ENCODE measurements at places on chromosomes 6 and 20.

GRCh38 chr6:2387445-2387844 is 142.0 kb upstream of the GMDS start:
- no peak for DNase-seq

DNA sequence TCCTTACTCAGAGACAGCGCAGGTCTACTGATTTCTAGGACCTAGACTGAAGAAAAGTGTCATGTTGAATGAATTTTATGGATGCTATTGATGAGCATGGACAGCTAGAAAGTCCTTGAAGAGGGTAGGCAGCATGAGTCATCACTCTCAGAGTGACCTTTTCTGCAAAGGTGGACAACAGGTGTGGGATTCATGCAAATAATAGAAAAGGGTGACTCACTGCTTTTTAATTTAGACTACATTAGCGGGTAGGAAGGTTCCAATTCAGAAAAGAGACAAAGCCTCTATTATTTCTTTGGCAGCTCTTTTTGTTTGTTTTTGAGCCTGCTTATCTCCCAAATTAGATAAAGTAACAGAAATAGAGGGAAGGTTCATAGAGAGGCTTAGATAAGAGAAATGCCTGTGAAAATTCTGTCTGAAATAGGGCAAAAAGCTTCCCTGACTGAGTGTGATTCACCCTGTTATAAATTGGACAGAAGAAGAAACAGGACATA is 191.4 kb downstream of the TENT5A start:
- no peak for DNase-seq

DNA sequence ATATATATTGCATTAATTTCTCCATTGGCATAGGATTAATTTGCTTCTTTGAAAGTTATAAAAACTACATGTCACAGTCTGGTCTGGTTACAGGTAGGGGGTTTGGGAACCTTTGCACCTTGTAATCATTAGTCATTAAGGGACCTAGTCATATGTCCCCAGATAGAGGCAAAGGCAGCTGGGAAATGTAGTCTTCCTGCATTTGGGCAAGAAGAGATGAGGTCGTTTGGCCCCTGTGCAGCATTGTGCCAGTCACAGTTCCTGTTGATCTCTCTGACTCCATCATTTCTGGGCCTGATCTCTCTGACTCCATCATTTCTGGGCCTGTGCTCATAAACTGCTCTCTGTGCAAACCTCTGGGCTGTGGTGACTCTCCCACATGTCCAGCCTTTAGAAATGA is 73.2 kb downstream of the BCKDHB start:
- DNase-seq = no peak

DNA sequence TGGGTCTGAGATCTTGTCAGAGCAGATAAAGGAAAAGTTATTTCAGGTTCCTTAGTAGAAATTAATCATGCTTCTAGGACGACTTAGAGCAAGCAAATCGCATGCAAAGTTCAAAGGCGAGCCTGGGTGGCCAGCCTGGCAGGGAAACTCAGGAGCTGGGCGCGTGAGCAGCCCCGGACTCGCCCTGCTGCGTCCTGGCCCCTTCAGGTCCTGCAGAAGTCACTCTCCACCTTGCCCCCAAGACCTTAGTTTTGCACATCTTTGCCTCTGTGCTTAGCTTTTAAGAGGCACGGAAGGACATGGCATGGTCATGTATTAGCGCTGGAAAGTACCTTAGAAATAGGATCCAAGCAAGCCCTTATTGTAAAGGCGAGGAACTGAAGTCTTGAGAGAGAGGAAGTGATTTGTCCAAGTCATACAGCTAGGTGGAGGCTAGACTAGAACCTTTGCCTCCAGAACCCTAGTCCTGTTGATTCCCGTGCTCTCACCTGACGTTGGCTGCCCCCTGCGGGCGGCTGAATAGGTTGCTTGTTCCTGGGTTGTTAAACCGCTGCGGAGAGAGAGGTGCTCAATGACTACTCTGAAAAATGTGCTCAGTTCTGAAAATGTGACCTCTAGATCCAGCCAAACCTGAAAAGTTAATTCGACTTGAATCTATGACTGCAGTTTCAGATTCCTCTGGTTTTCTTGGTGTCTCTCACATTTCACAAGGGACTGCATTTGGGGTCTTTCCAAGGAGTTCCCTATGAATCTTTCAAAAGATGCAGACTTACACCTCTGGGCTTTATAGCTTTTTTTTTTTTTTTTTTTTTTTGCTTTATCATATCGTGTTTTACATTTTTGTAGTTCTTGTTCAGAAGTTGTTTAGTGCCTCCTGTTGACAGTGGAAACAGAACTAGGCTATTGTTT is 2.7 kb downstream of the MYB start:
- peak; percentile 58 for DNase-seq

- no peak for DNase-seq
Observed at GRCh38 chr6:135577059-135577538, 79.6 kb upstream of the AHI1 start.

DNA sequence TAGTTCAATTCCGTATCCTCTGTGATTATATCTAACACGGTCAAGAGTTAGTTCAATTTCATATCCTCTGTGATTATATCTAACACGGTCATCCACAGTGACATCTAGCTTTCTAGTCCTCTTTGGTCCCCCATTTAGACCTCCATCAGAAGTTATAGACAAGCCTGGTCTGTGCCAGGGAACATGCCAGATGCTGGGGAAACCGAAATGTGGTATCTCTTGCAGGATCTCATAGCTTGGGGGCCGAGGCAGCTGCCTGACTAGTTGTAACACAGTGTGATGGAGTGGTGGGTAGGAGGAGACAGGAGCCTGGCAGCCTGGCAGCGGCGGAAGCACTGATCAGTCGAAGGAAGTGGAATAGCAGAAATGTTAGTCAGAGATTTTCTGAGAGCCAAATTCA is 13.8 kb upstream of the SMOC2 start:
- DNase-seq = no peak

DNA sequence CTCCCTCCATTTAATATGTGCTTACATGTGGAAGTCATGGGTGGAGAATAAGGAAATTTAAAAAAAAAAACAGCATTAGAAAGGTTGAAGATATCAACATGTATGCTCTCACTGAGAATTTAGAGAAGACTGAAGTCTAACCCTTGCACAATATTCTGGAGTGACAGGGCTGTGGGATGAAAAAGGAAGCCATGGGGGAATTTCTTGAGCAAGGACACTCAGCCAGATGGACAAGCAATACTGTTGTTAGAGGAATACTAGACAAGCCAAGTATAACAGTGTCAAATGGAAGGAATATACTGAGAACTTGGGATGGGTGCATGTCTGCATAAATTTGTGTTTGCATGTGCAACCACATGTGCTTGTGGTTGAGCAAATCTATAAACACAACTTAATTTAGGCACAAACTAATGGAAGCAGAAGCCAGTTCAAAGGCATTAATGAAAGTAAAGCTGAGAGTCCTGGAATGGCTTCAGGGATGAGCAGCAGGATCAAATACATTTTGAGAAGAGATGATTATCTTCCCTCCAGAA is 119.7 kb downstream of the ADGRB3 start:
- DNase-seq = no peak

GRCh38 chr6:92122746-92123145 is 1296.6 kb downstream of the EPHA7 start:
- no peak for DNase-seq
